Stimulated activated CD4-positive, alpha-beta T cell treated with anti-CD3 and anti-CD28 coated beads, Interleukin-4, amount 100 ng/mL, for 1 hour (primary cell): ENCODE measurements at places on chromosomes 4 and X.

DNA sequence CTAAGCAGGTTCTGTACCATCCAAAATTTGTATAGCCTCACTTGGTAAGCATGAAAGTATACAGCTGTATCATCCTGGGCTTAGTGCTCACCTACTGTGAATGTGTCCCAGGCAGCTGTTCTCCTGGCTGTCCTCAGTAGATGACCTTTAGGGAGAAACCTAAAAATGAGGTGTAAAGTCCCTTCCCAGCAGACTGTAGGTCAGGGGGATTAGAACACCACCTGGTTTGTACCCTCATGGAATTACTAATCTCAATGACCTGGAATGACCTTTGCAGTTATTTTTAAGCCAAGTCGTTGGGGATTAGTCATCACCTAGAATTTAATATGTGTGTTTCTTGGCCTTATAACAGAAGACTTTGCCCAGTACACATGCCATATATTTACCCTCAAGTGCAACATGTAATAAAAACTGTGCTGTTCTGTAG lies 39.1 kb upstream of the MBTPS2 start:
- DNase-seq, result no peak

GRCh38 chr4:71907782-71908181 lies 123.9 kb upstream of the GC start:
- DNase-seq, result no peak

- no peak for DNase-seq
These were observed 46.1 kb downstream of the HTRA3 start for GRCh38 chr4:8315435-8316250.

DNA sequence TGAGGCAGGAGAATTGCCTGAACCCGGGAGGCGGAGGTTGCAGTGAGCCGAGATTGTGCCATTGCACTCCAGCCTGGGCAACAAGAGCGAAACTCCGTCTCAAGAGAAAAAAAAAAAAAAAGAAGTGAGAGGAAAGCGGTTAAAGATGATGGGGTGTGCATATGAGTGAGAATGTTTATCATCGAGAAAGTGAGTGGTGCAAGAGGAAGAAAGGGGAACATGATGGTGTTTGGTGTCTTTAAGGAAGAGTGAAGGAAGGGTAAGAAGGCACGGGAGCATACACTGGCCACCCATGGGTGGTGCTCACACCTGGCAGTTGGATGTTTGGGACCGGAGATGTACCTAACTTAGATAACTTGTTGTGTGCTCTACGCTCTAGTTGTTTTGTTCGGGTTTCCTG lies 62.2 kb downstream of the STOX2 start:
- DNase-seq, result no peak

DNA sequence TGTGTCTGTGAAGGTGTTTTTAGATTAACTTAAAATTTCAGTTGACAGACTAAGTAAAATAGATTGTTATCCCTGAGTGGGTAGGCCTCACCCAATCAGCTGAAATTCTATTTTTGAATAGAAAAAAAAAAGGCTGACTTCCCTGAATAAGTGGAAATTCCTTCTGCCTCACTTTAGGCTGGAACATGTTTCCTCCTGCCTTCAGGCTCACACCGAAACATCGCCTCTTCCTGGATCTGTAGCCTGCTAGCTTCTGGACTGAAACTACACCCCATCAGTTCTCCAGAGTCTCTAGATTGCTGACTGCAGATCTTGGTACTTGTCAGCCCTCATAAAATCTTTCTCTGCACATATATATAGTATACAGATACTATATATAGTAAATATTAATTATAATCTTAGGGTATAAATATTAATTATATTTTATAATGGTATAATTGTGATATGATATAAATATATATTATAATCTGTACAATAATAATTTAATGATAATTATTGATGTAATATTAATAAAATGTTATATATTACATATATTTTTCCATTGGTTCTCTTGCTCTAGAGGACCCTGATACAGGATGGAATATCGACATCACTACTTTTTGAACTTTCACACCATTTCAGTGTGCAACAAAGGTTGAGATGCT lies 13.7 kb upstream of the SLIT2 start:
- DNase-seq, result no peak

DNA sequence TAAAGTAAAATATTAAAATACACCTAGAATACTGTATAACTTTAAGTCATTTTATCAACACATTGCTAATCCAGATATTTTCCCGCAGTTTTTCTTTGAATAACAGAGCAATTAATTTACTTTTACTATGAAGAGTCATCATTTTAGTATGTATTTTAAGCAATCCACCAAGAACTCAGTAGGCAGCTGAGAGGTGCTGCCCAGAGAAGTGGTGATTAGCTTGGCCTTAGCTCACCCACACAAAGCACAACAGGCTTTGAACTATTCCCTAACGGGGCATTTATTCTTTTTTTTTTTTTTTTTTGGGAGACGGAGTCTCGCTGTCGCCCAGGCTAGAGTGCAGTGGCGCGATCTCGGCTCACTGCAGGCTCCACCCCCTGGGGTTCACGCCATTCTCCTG lies 74.4 kb downstream of the CD38 start:
- no peak for DNase-seq

DNA sequence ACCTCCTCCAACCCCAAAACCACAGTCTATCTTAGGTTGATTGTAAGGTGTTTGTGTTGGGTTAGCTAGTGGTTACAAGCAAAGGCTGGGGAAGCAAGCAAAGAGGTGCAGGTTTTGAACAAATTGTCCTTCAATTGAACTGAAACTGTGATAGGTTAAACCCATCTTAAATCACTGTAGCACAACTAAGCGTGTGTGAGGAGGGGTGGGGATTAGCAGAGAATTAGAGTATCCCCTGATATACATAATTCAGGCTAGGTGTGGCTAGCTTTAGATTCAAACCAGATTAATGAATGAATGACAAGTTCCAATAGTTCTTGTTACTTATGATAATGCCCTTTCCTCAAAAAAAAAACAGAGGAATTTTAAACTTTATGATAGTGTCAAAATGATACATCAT lies 191.0 kb upstream of the POF1B start:
- DNase-seq, result no peak

GRCh38 chr4:9685692-9686091 lies 95.7 kb upstream of the DRD5 start:
- DNase-seq, result no peak

- no peak for DNase-seq
These were observed 119.6 kb downstream of the FAAH2 start for GRCh38 chrX:57406149-57406548.

- no peak for DNase-seq
These were observed 3.1 kb downstream of the SRPX2 start for GRCh38 chrX:100647095-100647494.

GRCh38 chrX:17473021-17473420 lies 98.0 kb downstream of the NHS start:
- no peak for DNase-seq

DNA sequence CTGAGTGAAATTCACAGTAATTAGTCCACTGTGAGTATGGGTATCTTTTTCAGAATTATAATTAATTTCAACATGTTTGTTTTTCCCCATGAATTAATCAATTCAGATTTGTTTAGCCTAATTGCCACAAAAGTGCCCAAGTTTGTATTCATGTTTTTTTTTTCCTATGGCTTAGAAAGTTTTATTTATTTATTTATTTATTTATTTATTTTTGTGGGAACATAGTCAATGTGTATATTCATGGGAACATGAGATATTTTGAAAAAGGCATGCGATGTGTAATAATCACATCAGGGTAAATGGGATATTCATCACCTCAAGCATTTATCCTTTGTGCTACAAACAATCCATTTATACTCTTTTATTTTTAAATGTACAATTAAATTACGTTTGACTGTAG lies 475.3 kb downstream of the ADGRL3 start:
- no peak for DNase-seq

DNA sequence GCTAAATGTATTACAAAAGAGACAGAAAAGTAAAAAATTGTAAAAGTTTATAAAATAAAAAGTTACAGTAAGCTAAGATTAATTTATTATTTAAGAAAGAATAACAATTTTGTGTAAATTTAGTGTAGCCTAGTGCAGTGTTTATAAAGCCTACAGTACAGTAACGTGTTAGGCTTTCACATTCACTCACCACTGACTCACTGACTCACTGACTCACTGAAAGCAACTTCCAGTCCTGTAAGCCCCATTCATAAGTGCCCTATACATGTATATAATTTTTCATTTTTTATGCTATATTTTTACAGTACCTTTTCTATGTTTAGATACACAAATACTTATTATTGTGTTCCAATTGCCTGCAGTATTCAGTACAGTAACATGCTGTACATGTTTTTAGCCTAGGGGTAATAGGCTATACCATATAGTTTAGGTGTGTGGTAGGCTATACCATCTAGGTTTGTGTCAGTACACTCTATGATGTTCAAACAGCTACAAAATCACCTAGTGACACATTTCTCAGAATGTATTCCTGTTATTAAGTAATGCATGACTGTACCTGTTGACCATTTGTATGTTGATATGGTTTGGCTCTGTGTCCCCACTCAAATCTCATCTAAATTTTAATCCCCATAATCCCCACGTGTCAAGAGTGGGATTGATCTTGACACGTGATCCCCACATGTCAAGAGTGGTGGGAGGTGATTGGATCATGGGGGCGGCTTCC lies 57.9 kb downstream of the CFAP299 start:
- no peak for DNase-seq

DNA sequence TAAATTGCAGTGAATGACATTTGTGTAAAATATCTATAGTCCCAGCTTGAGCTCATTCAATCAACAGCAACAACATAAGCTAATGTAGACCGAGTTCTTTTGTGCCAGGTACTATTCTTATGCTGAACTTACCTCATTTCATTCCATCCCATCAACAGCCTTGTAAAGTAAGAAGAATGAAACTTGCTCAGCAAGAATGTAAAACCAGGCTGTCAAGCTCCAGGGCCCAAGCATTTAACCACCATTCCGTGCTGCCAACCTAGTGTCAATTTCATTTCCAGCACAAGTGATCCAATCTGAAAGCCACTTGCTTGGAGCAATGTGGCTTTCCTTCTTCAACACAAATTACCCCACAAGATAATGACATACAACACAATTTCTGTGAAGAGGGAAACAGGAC lies 36.6 kb downstream of the RASSF6 start:
- no peak for DNase-seq

DNA sequence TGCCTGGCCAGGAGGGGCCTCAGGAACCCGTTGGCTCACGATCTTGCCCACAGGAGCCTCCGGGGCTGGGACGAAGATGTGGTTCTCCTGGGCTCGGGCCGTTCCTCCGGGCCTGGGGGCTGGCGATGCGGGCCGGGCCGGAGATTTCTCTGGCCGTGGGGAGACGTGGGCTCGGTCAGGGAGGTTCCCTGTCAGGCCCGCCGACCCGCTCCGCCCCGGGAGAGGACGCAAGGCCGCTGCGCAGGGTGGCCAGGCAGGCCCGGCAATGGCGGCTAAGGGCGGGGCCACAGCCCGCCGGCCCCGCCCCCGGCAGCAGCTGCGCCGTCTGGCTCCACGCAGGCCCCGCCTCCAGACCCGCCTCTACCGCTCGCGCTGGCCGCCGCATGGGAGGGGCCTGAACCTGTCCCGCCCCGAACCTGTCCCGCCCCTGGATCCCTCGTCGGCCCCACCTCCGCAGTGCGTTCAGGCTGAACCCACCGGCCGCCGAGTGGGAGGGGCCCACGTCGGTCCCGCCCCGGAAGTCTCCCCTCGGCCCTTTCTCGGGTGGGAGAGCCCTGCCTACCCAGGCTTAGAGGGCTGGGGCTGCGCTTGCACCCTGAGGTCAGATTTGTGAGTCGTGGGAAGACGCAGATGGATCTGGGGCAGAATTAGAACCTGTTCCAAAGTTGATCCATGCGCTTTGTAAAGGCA lies at the start of gene FAM3A:
Gene FAM3A, minus strand, starts transcription at position 267 of the 690 bp plus-strand sequence. CDS start 460 bp downstream, outside the sequence.
- DNase-seq, result peak; percentile 91

DNA sequence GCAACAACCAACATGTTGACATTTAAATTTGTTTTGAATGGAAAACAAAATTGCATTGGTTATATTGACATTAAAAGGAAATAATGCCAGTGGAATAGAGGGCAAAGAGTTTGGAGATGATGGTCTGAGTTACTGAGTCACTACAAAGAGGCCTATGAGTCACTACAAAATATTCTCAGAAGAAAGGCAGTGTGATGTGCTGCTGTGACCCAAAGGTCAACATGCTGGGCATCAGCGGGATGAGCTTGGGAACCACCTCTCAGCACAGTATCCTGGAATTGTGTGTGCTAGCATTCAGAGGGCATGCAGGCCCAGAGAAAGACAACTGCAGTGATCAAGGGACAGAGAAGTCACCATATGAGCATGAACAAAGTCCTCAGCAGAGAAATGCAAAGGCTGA lies 2.8 kb downstream of the CMC4 start:
- no peak for DNase-seq

GRCh38 chrX:18809641-18810040 lies 102.2 kb downstream of the PPEF1 start:
- no peak for DNase-seq

GRCh38 chrX:38634665-38635064 lies 73.3 kb downstream of the TSPAN7 start:
- no peak for DNase-seq

DNA sequence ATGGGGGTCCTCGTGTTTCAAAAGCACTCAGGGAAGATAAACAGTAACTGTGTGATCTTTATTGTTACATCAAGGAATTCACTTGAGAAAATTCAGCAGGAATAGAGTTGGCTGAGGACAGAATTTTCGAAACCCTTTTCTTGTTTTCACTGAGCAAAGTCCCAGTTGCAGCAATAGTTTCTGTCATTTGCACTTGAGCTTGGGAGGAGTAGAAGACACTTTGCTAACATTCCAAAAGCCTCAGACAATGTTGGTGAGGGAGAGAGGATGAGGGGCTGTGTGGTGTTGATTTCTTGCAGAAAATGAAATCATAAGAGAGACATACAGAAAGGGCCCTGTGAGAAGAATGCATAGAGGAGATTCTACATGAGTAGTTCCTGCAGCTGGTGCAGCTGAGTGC lies 151.9 kb upstream of the DIPK2B start:
- DNase-seq, result no peak

GRCh38 chrX:13894888-13895565 lies 78.1 kb upstream of the GPM6B start:
- no peak for DNase-seq

- DNase-seq, result no peak
These were observed 18.9 kb downstream of the ZBTB33 start for GRCh38 chrX:120269373-120270035.

DNA sequence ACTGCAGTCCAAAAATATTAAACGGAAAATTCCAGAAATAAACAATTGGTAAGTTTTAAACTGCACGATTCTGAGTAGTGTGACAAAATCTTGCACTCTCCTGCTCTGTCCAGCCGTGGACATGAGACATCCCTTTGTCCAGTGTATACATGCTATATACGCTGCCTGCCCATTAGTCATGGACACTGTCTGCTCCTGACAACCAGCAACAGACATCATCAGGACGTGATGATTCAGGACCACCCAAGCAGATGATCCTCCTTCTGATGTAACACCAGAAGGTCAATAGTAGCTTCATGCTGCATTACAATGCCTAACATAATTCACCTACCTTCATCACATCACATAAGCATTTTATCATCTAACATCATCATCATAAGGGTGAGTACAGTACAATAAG lies 36.3 kb downstream of the ATRX start:
- DNase-seq, result no peak

GRCh38 chrX:24169211-24169610 lies 19.7 kb downstream of the ZFX start:
- no peak for DNase-seq
